ENCODE measurements at places on chromosomes 2 and 18.

- no peak for DNase-seq
These were observed 11.5 kb downstream of the NPC1 start for GRCh38 chr18:23574611-23575308.

DNA sequence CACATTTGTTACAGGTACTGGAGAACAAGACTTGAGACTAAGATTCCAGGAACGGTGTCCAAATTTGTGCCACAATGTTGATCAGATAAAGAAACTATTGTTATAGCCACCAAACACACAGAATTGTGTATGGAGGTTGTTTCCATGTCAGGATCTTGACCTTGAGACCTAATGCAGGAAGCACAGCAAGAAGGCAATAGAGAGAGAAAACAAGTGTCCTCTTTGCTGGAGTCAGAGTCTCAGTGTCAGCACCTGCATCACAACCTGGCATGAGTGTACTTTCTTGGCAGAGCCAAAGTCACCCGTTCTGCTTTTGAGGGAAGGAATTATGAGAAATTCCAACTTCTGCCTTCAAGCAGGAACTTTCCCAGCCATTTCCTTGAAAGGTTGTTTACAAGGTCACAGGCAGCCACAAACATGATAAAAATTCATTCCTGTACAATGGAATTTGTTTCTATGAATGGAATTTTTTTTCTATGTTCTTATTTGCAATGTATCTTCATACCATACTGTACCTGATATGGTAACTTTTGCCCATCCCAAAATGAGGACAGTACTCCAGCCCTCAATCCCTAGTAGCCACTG, 118.4 kb downstream of the PKP4 start:
- no peak for DNase-seq

DNA sequence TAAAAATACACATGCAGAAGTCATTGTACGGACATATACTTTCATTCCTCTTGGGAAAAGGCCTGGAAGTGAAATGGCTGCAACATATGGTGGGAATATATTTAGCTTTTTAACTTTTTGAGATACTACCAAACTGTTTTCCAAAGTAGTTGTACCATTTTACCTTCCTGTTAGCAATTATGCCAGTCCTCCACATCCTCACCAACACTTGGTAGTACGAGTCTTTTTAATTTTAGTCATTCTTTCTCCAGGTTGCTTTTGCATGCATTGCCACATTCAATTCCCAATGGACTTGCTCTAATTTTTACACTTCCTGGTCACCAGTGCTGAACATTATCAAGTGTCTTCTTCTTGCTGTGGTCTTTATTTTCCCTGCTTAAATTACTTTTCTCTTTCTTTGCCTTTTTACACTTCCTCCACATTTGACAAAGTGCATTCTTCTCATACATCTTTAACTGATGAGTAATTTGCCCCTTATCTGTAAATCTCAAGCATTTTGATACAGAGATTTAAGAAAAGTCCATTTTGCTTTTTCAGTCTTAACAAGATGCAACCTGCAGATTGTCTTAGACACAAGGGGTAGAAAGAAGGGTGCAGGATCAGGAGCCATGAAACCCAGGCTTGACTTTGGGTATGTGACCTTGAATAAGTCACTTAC, 14.5 kb downstream of the VIT start:
- no peak for DNase-seq

- DNase-seq: no peak
These were observed 75.2 kb downstream of the LBH start for GRCh38 chr2:30306522-30306921.

DNA sequence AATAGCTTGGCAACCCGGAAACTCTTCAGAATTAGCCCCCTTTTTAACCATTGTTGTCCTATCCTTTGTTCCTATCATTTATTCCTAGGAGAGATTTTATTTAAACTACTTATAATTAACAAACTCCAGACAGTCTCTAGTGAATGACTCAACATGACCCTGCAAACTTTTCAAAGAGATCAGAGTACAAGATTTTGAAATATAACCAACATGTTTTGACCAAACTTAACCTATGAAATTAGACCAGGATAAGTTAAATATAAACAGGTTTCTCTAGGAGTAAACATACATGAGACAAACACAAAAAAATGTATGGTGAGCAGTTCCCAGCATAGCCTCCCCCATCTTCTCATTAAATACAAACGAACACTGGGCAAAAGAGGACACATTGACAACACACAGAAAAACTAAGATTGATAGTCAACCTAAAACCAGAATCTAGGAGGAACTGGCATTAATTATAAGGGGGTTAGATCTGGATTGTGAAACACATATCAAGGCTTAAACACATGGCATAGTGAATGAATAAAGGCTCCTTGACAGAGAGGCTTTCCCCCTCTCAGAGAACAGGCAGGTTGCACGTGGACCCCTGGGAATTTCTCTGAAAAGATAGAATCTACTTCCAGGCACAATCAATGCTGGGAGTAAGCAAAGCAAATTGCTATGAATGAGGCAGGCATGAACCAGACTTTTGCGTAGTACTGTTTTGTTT, 284.1 kb downstream of the IRS1 start:
- no peak for DNase-seq

All from GM20000 (cell line).